ENCODE measurements at places on chromosomes 3 and 15.

DNA sequence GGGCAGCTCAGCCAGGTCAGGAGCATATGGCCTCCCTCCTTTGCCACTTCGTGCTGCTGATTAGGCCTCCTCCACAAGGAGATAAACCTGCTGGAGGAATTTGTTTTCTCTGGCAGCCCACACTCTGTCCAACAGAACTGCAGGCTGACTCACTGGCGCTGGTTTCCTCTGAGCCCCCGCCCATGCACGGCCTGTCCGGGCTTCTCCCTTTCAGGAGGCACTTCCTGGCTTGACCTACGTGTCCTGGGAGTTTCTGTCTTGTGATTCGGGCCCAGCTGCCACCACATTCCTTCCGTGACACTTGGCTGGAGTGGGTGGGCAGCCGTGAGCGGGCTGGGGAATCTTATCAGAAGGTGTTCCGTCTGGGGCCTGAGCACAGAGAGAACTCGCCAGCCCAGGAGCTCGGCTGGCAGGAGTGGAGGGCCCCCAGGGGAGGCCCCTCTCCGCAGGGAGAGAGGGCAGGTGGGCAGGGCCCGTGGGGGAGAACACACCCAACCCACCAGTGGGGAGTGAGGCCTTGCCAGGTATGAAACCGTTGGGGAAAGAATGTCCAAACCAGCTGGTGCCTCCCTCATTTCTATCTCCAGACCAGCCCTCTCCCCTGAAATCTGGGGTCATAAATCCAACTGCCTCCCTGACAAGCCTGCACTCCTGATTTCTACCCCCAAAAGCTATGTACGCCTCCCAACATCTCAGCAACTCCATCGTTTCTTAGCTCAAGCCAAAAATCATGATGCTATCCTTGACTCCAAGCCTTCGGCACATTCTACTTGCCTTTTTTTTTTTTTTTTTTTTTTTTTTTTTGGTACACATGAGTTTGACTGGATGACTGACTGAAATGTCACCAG lies 110.6 kb upstream of the MEF2A start:
- no peak for DNase-seq

GRCh38 chr15:71271327-71271726 lies 156.1 kb downstream of the THSD4 start:
- no peak for DNase-seq

- DNase-seq: no peak
Observed at GRCh38 chr3:14329116-14329830, 73.1 kb upstream of the SLC6A6 start.

GRCh38 chr15:99095626-99096025 lies 9.3 kb upstream of the SYNM start:
- DNase-seq: no peak

- DNase-seq: no peak
Observed at GRCh38 chr3:189547448-189547847, 83.7 kb upstream of the TP63 start.

DNA sequence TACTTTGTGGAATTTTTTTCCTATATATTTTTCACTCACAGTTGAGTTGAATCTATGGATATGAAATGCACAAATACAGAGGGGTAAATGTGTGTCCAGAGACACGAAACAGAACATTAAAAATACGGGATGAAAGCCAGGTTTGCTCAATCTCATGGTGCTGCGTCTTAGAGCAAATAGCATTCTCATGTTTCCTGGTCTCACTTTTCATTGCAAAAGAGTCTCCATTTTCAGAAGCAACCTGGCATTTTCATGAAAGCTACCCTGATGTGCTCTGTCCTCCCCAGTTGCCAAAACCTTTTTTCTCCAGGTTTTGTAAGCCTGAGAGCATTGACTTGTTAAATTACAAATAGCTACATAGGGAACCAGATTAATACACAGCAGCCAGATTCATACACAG lies 49.5 kb upstream of the MBNL1 start:
- DNase-seq: no peak

DNA sequence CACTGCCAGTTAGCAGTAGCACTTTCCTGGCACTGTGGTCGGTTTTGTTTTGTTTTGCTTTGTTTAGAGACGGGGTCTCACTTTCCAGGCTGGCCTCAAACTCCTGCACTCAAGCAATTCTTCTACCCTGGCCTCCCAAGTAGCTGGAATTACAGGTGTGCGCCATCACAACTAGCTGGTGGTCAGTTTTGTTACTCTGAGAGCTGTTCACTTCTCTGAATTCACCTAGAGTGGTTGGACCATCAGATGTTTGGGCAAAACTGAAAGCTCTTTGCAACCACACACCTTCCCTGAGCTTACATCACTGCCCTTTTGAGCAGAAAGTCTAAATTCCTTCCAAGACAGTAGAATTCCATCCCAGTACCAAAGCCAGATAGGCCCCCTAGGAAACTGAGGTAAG lies 22.6 kb downstream of the CLDN18 start:
- DNase-seq: no peak

DNA sequence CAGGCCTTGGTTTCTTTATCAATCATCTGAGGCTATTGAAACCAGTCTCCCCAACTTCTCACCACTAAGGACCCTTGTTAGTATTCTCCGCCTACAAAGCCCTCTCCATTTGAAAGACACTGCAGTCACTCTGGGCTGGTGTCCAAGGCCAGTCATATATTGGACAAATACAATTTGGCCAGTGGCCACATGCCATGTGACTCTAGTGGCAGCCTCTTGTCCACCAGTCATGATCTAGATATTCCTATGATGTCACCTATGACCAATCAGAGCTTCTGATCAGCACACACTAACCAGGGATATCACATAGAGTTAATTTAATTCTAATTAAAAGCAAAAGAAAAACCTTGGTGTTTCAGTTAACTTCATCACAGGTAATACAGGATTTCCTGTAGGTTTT lies 68.2 kb downstream of the RAB11A start:
- no peak for DNase-seq

- DNase-seq: no peak
Observed at GRCh38 chr3:155394240-155394639, 100.8 kb upstream of the STRIT1 start.

DNA sequence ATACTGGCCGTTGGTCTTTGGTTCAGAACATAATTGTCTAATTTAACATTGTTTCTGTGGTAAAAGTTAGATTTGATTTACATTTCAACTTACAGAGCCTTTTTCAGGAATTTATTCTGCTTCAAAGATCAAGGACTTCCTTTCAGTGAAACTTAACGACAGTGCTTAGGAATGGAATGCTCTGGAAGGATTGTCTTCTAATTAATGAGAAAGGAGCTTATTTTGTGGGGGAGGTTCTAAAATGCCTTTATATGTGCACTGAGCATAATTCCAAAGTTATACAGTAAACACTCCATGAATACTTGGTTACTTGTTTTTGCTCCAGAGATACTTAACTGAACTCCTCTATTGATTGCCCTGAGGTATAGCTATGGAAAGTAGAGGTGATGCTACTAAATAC lies 75.7 kb downstream of the CACNA1D start:
- DNase-seq: no peak

GRCh38 chr3:69201658-69202057 lies 79.3 kb upstream of the LMOD3 start:
- no peak for DNase-seq

- no peak for DNase-seq
Observed at GRCh38 chr15:70036585-70037291, 61.0 kb downstream of the TLE3 start.

GRCh38 chr3:14950274-14950673 lies 2.9 kb downstream of the NR2C2 start:
- no peak for DNase-seq

GRCh38 chr3:61908382-61908781 lies 347.0 kb downstream of the PTPRG start:
- DNase-seq: no peak

DNA sequence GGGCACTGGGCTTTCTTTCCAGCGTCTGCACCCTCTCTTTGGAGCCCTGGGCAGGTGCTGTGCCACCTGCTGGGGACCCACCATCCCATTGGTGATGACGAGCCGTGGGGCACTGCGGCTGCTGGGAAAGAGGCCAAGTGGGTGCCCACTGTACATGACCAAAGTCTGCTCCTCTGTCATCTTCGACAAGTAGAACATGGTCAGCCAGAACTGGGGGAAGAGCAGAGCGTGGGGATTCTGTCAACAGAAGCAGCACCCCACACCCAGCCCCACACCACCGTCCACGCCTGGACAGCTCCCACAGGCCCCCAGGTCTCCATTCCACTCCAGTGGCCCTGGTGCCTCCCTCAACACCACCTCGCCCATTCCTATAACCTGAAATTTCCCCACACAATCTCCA lies 9.7 kb downstream of the UROC1 start:
- no peak for DNase-seq
